ENCODE measurements at places on chromosomes 7 and 10. TPM values are rescaled to one million over a fixed set of nuclear protein-coding genes. Genes with fewer than 3 reads are reported as not detected.
A peak's percentile ranks its signal among the peaks of the same experiment; 100 is the strongest.

- H3K4me1 ChIP-seq, result no peaks in the 10 kb centered on the region
- no peak overlapping the region for H3K27ac ChIP-seq
- no peaks in the 10 kb centered on the region for H3K27me3 ChIP-seq
- no peaks in the 10 kb centered on the region for H3K36me3 ChIP-seq
- DNase-seq, result no peak
Measured at GRCh38 chr10:52409195-52409594, 95.1 kb downstream of the DKK1 start.

- no peak overlapping the region for H3K27ac ChIP-seq
- H3K4me1 ChIP-seq, result peaks cover 15% of the 10 kb centered on the region
- DNase-seq, result no peak
- no peaks in the 10 kb centered on the region for H3K36me3 ChIP-seq
- H3K4me3 ChIP-seq, result no peak overlapping the region
Measured at GRCh38 chr10:30786131-30786530, 156.6 kb upstream of the LYZL2 start.

DNA sequence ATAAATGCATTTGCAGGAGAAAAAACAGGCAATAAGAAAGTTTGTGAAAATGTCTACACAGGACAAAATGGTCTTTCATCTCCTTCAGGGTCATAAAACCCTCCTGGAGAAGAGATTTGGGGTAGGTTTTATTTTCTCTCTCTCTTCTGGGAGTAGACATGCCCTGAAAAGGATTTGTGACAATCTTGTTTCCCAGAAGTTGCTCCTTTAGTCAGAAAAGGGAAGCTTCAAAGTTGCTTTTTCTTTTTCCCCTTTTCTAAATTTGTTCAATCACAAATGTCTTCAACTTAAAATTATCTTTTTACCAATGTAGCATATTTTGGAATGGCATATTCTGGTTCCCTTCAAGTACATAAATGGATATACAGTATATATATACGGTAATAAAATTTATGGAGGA lies 9.4 kb upstream of the ANKRD22 start:
- H3K36me3 ChIP-seq, result no peaks in the 10 kb centered on the region
- H3K27me3 ChIP-seq, result no peaks in the 10 kb centered on the region
- H3K4me1 ChIP-seq, result no peaks in the 10 kb centered on the region
- no peak overlapping the region for H3K27ac ChIP-seq
- H3K4me3 ChIP-seq, result no peak overlapping the region

DNA sequence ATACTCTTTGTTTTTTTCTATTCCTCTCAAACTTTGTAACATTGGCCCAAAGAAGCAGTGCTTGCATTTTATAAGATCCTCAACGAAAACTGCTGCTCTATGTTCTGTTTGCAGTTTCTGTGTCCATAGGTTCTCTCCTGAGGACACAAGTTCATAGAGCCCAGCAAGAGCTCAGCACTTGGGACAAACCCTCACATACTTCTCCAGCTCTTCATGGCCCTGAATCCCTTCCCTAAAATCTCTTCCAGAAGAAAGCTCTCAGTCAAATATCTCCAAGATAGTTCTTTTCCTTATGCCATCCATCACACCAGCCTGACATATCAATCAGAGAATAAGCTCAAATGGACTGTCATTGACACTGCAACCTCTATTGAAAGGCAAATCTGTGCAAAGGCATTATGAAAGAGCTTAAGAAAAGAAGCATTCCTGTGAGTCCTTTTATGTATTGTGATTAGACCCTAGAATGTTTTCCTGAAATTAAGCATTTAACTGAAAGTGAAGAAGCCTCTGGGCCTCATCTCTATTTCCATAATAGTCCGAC lies 405.5 kb downstream of the ANKRD7 start:
- no peak for DNase-seq
- H3K27ac ChIP-seq, result no peak overlapping the region
- H3K4me3 ChIP-seq, result no peak overlapping the region
- no peaks in the 10 kb centered on the region for H3K27me3 ChIP-seq

DNA sequence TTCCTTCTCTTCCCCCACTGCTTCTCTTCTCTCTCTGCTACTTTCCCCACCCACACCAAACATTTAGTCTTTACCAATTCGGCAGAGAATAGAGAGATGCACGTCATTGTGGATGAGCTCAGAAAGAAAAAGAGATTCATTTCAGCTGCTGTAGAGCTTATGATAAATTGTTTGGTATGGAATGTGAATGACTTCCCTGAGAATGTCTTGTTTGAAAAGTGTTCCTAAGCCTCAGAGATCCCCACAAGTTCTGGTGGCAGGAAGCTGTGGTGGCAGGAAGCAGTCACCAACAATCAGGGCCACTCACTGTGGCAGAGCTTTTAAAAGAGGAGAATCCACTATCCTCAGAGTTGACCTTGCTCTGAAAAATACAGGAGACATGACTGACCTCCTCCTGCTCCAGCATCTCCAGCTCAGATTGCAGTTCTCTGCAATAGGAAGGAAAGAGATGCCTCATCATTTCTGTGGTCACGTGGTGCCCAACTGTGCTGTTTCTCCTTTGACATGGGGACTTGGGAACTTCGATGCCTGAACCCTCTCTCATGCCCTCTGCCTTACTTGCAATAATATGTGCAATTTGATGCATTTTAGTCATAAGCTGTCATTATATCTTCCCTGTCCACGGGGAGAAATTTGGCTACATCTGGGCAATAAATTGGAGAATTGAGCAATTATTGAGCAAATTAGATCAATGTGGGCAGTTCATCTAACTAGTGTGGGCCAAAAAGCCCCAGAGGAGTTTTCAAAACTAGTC lies 76.5 kb downstream of the BMPER start:
- H3K4me3 ChIP-seq, result no peak overlapping the region
- no peaks in the 10 kb centered on the region for H3K36me3 ChIP-seq
- no peaks in the 10 kb centered on the region for H3K4me1 ChIP-seq
- no peak for DNase-seq
- H3K27me3 ChIP-seq, result no peaks in the 10 kb centered on the region

- no peak for DNase-seq
- no peak overlapping the region for H3K4me3 ChIP-seq
- H3K27me3 ChIP-seq, result no peaks in the 10 kb centered on the region
- H3K36me3 ChIP-seq, result no peaks in the 10 kb centered on the region
- H3K27ac ChIP-seq, result no peak overlapping the region
- no peaks in the 10 kb centered on the region for H3K4me1 ChIP-seq
Measured at GRCh38 chr10:60664859-60665258, 113.4 kb upstream of the CDK1 start.

- no peak for DNase-seq
- no peak overlapping the region for H3K4me3 ChIP-seq
- no peaks in the 10 kb centered on the region for H3K4me1 ChIP-seq
- no peaks in the 10 kb centered on the region for H3K27me3 ChIP-seq
- H3K36me3 ChIP-seq, result no peaks in the 10 kb centered on the region
Measured at GRCh38 chr7:1698951-1699350, 28.9 kb downstream of the ELFN1 start.

DNA sequence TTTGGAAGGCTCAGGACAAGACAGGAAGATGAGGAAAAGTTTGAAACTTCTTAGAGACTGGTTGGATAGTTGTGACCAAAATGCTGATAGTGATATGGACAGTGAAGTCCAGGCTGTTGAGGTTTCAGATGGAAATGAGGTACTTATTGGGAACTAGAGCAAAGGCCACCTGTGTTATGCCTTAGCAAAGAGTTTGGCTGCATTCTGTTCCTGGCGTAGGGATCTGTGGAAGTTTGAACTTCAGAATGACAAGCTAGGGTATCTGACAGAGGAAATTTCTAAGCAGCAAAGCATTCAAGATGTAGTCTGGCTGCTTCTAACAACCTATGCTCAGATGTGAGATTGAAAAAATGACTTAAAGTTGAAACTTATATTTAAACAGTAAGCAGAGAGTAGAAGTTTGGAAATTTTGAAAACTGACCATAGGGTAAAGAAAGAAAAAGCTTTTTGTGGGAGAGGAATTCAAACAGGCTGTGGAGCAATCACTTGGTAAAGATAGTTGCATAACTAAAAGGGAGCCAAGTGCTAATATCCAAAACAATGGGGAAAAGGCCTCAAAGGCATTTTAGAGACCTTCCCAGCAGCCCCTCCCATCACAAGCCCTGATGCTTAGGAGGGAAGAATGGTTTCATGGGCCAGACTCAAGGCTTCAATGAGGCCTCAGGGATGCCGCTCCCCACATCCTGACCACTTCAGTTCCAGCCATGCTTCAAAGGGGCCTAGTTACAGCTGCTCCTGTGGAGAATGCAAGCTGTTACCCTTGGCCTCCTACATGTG lies 415.1 kb downstream of the INHBA start:
- DNase-seq, result no peak
- H3K4me1 ChIP-seq, result no peaks in the 10 kb centered on the region
- H3K36me3 ChIP-seq, result no peaks in the 10 kb centered on the region

GRCh38 chr7:29469976-29470557 lies 93.6 kb upstream of the PRR15 start:
- H3K4me3 ChIP-seq, result no peak overlapping the region
- no peak for DNase-seq
- H3K27me3 ChIP-seq, result no peaks in the 10 kb centered on the region
- H3K36me3 ChIP-seq, result no peaks in the 10 kb centered on the region
- H3K27ac ChIP-seq, result no peak overlapping the region

GRCh38 chr7:154946166-154946565 lies 56.8 kb downstream of the PAXIP1 start:
- H3K36me3 ChIP-seq, result peaks cover 6% of the 10 kb centered on the region
- H3K4me3 ChIP-seq, result no peak overlapping the region
- no peak overlapping the region for H3K27ac ChIP-seq

DNA sequence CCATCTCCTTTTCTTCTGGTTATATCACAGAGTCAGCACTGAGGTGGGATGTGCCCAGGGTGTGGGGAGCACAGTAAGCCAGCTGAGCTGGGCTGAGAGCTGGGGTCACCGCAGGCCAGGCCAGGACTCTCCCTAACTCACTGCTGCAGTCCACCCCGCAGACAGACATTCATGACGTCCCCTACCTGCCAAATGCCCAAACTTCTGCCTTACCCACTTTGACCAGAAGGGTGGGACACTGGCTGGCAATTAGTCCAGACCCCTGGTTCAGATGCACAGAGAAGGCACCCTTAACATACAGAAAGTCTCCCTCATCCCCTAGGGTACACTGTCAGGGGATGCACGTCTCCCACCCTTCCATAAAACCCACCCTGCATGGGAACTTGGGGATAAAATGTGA lies 2.1 kb downstream of the DRGX start:
- H3K27ac ChIP-seq, result no peak overlapping the region
- H3K27me3 ChIP-seq, result peaks cover 15% of the 10 kb centered on the region
- DNase-seq, result no peak
- H3K4me1 ChIP-seq, result no peaks in the 10 kb centered on the region
- H3K36me3 ChIP-seq, result no peaks in the 10 kb centered on the region
- H3K4me3 ChIP-seq, result no peak overlapping the region

DNA sequence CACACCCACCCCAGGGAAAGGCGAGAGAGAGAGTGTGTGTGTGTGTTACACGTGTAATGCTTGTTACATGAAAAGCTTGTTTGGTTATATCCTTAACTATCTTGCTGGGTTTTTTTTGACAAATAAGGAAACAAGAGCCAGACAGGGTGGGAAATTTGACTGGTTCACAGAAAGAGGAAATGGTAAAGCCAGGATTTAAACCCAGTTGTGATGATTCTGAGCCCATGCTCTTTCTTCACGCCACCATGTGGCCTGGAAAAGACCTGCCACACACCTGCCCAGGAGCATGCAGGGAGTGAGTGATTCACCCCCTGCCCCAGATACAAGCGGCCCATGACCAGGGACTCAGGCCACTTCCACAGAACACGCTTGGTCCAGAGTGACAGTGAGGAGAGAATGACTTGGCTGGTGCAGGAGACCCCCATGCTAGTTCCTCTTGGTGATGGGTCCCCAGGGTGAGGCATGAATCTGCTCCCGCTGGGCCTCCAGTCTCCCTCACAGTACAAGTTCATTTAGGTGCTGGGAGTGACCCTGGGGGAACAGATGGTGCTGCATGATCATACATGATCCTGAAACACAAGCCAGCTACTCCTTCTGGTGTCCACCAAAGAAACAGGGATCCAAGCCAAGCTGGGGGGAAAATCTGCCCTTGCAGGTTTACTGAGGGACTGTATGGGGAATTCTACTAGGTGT lies 21.0 kb upstream of the EIF5AL1 start:
- no peak overlapping the region for H3K27ac ChIP-seq
- no peak for DNase-seq
- H3K4me3 ChIP-seq, result no peak overlapping the region

DNA sequence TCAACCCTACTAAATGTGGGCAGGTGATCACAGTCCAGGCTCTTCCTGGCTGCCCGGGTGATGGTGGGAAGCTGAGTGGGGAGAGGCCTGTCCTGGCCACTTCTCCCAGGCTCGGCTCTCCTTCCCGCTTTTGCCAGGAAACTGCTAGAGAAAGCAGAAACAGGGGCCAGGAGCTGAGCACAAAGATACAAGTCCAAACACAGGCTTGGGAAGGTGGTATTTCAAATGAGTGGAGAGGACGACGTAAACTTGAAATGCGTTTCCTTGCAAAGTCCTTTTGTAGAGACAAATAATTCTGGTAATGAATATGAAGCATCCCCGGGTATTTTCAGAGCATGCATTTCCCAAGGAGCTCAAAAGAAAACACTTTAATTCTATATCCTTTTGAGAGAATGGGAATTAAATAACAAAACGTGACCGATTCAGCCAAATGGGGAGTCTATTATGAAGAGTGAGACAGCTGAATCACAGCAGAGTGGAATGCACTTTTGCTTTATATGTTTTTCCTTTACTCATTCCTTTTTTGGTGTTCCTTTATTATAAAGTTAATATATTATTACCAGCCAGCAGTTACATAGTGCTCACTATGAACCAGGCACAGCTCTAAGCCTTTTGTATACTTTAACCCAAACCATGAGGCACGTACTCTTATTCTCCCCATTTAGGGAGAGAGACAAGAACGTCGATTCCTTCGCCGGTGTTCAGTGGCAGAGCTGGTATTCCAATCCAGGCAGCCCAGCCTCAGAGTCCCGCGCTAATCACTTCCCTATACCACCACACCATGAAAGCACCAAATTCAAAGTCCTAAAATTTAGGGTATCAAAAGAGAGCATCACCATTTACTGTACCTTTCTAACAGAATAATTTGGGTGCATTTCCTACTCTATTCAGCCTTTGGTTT lies 218.2 kb upstream of the KLF14 start:
- no peak for DNase-seq
- peaks cover 18% of the 10 kb centered on the region for H3K36me3 ChIP-seq
- H3K27me3 ChIP-seq, result no peaks in the 10 kb centered on the region
- peak overlapping the region; percentile 45 for H3K27ac ChIP-seq

DNA sequence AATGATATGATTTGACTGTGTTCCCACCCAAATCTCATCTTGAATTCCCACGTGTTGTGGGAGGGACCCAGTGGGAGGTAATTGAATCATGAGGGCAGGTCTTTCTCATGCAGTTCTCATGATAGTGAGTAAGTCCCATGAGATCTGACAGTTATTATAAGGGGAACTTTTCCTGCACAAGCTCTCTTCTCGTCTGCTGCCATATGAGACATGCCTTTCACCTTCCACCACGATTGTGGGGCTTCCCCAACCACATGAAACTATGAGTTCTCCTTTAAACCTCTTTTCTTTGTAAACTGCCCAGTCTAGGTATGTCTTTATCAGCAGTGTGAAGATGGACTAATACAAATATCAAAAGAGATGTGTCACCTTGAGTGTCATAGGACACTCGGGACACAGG lies 502.7 kb upstream of the PODXL start:
- H3K27me3 ChIP-seq, result no peaks in the 10 kb centered on the region
- no peaks in the 10 kb centered on the region for H3K36me3 ChIP-seq
- DNase-seq, result peak; percentile 38
- no peaks in the 10 kb centered on the region for H3K4me1 ChIP-seq
- H3K27ac ChIP-seq, result no peak overlapping the region

Gene CTBP2
- total RNA-seq, result 0.72 TPM

Gene SVOPL
- total RNA-seq, result not detected

Gene PPP1R17
- total RNA-seq, result not detected

Gene TAS2R39
- not detected for total RNA-seq

Gene LRRD1
- total RNA-seq, result not detected

Gene C7orf33
- not detected for total RNA-seq

Gene TM9SF3
- total RNA-seq, result 65.9 TPM

Gene HTR7
- total RNA-seq, result not detected

Measured in GM12878 (cell line).